CD4-positive, CD25-positive, alpha-beta regulatory T cell (primary cell): ENCODE measurements at places on chromosomes 11 and 22. TPM values are rescaled to one million over a fixed set of nuclear protein-coding genes. Genes with fewer than 3 reads are reported as not detected.

Gene ATG13
- total RNA-seq = 135 TPM

Gene KLHDC7B
- 5.9 TPM for total RNA-seq

Gene ENDOD1
- 11.0 TPM for total RNA-seq

Gene LBHD1
- 9.9 TPM for total RNA-seq

DNA sequence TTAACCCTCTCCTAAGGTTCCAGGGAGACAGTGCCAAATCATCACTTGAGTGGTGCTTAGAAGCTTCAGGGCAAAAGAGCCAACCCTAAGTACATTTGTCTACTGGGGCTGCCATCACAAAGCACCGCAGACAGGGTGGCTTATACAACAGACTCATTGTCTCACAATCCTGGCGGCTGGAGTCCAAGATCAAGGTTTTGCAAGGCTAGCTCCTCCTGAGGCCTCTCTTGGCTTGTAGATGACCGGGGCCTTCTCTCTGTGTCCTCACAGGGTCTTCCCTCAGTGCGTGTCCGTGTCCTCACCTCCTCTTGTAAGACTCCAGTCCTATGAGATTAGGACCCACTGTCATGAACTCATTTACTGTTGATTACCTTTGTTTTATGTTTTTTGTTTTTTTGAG is 34.1 kb upstream of the CD81 start:
- DNase-seq = no peak

DNA sequence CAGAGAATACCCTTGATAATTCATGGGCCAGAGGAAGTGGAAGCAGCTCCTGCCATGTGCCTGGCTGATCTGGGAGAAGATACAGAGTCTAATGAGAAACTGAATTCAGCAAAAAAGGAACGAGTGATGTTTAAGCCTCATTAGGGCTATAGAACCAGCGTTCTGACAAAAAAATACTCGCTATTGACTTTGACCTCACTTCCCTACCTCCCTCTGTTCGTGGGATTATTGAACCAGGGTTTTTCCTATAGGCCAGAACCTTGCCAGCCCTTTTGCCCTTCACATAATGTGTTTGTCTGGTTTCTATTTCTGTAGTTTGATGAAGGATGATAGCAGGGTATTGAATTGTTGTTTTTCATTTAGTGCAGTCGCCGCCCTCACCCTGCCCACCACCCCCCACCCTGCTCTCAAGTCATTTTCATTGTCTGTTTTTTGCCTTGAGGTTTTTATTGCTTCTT is 7.6 kb upstream of the RBFOX2 start:
- DNase-seq = no peak

- DNase-seq = no peak
Measured at GRCh38 chr11:22194907-22195306, 2.0 kb downstream of the ANO5 start.

DNA sequence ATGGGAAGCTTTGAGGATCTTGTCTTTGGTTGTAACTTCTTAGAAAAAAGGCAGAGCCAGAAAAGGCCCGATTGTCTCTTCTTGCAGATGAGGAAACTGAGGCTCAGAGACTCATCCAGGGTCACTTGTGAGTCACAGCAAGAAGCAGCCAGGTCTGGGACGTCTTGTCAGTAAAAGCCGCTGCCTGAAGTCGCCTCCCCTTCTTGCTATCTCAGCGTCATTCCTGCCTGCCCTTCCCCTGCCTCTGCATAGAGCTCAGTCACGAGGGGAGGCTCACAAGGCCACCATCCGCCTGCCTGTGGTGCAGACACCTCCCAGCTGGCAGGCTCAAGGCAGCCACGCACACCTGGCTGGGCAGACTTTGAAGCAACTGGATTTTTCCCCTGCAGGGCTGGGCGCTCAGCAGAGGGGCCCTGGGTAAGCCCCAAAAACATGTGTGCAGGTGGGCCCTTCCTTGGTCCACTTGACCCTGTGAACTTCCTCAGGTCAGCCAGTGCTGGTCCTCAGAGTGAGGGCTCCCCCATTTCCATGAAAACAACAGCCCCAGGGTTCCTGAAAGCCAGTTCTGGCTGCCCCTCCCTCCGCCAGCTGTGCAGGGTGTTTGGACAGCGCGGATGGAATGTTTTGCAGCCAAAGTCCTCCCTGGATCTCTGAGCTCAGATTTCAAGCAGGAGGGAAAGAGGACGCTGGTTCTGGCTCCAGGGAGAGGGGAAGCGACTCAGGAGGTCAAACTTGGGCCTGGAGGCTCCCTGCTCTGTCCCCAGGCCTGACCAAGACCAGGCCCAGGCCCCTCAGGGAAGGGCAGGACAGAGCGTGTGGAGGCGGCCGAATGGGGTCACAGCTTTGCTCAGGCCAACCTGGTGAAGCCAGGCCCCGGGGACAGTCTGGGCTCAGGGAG is 6.0 kb upstream of the RAB3IL1 start:
- no peak for DNase-seq

DNA sequence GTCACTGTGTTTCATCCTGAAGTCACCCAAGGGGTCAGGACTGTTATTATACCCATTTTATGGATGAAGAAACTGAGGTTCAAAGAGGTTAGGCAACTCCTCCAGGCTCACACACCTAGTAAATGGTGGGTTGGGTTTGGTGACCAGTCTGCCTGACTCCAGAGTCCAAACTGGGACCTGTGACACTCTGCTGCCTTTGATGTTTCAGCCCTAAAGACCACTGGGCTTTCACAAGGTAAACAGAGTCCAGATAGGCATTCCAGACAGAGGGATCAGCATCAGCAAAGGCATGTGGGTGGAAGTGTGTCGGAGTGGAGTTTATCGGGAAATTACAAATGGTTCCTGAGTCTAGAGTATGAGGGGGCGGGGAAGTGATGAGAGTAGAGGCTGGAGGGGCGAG is 38.5 kb downstream of the MICAL2 start:
- DNase-seq = no peak
